Kasumi-1 (cell line): ENCODE measurements at places on chromosomes 5 and 9.

- DNase-seq = peak; percentile 90
Measured at GRCh38 chr9:38362852-38363588, 29.5 kb upstream of the ALDH1B1 start.

GRCh38 chr5:134527961-134528424, 2.5 kb downstream of the JADE2 start:
- no peak for DNase-seq

DNA sequence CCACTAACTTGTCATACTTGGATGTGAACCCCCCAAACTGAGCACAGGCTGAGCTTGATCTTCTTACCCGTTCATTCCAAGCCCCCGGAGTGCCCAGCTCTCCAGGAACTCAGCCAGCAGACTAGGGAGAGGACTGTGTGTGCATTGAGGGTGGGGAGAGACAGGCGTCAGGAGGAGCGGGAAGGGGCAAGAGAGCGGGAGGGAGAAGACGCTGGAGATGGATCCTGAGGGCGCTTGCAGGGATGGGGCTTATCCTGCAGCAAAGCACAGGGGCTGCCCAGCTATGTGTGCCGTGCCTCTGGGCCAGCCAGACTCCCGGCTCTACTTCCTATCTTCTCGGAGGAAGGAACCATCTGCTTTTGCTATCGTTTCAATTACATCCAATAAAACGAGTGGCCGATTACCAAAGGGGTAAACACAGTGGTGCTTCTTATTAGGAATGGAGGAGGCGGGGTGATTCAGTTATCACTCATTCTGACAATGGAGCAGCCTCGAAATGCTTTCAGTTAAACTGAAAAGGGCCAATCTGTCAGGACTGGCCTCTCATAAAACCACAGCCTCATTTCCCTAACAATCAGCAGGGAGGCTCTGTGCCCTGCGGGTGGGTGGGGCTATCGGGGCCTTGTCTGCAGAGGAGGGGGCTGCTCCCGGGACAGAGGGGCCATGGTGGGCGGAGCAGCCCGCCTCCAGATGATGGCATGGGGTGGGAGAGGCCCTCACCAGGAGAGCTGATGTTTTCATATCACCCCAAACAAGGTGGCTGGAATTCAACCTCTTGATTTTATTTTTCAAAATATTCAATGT, 168.2 kb downstream of the DAB2IP start:
- DNase-seq = peak; percentile 40

- DNase-seq = no peak
Measured at GRCh38 chr5:37807015-37807414, 32.8 kb downstream of the GDNF start.

DNA sequence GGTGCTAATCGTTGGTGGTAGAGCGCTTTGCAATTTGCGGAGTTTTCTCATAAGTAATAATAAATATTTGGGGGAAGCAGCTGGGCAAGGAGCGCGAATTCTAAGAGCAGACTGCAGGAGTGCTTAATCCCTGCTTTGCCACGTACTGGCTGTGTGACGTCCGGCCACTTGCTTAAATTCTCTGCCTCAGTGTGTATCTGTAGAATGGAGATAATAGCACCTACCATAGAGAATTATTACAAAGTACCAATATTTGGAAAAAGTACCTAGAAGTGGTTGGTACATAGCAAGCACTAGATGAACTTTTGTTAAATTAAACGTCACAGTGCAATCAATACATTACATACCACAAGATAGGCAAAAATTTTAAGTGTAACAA, 598 bp upstream of the TMED7 start:
- peak; percentile 59 for DNase-seq

DNA sequence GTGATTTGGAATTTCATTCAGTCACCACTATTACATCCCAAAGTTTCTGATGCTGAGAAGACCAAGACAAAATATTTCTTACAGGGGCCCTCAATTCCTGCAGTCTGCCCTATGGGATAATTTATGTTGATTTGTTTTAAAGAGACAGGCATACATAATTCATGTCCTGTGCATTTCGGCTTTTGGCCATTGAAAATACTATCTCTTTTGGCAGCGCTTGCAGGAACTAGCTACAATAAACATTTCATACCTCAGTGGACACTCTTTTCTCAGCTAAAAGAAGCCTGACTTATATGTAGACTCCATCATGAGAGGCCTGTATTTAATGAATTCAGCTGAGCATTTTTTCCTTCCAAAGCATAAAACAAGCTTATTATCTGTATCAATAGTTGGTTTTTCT, 451.9 kb upstream of the C9orf72 start:
- DNase-seq = no peak

- no peak for DNase-seq
Measured at GRCh38 chr9:98438666-98439065, 183.2 kb upstream of the TBC1D2 start.

DNA sequence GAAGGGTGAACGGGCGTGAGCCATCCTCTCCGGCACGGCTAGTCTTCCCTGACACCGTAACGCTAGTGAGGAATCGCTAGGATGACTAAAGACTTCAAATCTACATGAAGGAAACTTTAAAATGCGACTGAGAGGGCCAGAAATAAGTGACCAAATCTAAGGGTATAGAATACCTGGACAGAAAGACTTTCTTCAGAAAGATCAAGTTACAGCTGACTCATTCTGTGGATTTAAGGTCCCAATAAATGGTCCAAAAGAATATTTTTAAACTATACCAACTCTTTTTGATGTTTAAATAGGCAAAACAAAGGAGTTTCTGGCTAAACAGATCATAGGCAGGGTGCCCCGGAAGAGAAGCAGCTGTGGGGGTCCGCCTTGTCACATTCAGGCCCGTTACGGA, 38.9 kb upstream of the CEP72 start:
- no peak for DNase-seq

DNA sequence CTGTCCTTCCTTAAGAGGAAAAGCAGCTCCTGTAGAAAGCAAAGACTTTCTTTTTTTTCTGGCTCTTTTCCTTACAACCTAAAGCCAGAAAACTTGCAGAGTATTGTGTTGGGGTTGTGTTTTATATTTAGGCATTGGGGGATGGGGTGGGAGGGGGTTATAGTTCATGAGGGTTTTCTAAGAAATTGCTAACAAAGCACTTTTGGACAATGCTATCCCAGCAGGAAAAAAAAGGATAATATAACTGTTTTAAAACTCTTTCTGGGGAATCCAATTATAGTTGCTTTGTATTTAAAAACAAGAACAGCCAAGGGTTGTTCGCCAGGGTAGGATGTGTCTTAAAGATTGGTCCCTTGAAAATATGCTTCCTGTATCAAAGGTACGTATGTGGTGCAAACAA, 42.3 kb downstream of the NR4A3 start:
- DNase-seq = no peak

GRCh38 chr5:55577353-55578060, 42.7 kb upstream of the PLPP1 start:
- DNase-seq = no peak

GRCh38 chr5:24232929-24233498, 411.8 kb downstream of the CDH10 start:
- DNase-seq = peak; percentile 29

DNA sequence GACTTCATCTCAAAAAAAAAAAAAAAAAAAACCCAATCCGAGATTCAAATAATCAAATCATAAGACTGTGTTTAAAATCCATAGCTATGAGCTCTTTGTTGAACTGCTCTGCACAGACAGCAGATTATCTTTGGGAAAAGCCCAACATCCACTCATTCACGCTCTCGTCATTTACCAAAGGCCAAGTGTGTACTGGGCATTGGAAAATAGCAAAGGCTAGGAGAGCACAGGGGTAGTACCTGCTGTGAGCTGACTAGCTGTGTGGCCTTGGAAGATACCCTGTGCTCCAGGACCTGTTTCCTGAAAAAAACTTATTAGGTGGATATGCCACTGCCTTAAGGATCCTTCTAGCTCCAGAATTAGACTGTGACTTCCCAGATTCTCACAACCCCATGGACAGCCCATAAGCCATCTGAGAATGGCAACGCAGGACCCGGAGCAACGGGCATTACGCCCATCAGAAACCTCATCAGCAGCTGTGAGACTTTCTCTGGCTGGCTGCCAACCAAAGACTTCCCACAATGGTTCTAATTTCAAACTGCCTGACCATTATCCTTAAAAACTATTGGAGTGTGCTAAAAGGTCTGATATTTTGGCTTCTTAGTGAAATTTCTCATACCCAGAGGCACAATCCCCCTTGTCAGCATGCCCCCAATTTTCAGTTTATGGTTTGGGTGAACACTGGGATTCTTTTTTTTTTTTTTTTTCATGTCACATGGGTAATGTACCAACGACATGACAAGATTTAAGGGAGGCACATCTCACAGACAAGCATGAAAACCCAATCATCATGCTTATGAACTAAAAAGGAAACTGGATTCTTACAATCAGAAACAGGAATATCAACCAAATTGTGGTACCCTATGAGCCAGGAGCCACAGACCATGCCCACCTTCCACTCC, 16.8 kb downstream of the SERINC5 start:
- DNase-seq = no peak

- no peak for DNase-seq
Measured at GRCh38 chr9:86585422-86586143, 231.4 kb upstream of the TUT7 start.

DNA sequence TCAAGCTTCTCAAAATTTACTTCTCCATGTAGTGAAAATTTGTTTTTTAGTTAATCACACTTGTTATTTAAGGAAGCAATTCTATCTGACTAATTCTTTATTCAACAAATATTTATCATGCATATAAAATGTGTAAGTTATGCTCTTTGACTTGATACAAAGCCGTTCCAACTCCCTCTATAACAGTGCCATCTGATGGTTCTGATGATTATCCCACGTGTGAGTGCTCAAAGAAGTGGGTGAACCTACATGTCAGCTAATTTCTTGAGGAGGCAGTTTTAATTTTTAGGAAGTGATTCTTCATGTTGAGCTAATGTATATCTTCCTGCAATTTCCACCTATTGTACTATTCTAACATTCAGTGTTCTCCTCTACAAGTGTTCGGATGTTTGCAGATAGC, 88.8 kb upstream of the BRINP1 start:
- no peak for DNase-seq

- DNase-seq = no peak
Measured at GRCh38 chr5:62780888-62781287, 202.3 kb downstream of the LRRC70 start.

- no peak for DNase-seq
Measured at GRCh38 chr9:132947756-132948155, 3.3 kb upstream of the TSC1 start.

DNA sequence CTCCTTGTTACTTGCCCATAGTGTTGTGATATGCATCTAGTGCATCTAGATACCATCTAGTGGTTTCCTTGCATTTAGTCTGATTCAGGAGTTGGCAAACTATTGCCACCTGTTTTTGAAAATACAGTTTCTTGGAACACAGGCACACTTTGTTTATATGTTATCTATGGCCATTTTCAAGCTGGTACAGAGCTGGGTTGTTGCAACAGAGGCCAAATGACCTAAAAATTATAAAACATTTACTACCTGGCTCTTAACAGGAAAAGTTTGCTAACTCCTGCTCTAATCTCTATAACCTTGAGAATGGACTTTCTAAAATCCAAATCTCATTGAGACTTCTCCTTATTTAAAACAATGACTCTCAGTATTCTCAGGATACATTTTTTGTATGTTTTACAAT, 19.4 kb upstream of the FBXO38 start:
- no peak for DNase-seq

GRCh38 chr5:179315356-179315890, 29.8 kb downstream of the ADAMTS2 start:
- no peak for DNase-seq

DNA sequence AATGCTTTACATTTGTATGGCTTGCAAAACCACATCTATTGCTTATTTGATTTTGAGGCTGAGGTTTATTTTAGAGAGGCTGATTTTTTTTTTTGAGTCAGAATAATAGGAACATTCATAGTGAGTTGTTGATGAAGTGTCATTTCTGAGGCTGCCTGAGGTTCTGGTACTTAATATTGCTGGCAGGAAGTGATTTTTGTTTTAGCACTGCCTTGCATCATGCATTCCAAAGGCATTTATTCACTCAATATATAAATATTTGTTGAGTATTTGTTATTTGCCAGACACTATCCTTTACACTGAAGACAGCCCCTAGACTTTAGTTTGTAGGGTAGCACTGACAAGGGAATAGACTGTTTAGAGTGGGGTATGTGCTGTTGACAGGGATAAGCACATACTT, 2.7 kb downstream of the RNF20 start:
- DNase-seq = no peak

DNA sequence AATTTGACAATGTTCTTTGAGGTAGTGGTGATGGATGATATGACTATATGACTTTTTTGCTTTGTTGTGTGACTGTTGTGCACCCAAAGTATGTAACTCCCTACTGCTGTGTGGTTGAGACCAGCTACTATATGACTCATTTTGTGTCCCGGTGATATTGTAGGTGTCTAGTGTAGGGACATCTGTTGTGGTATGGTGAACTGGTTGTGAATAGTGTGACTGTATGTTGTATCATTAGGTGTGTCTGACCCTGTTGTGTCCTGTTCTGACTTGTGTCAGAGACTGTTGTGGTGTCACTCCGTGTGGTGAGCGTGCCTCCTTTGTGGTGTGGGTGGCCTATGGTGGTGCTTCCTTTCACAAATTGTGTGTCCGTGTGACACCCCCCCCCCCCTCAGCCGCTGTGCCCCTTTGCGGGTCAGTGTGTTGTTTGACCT, 11.2 kb upstream of the CXXC5 start:
- DNase-seq = peak; percentile 24

GRCh38 chr5:177509991-177510566, 453 bp upstream of the DOK3 start:
- peak; percentile 47 for DNase-seq

GRCh38 chr9:103992938-103993579, 101.0 kb upstream of the SMC2 start:
- DNase-seq = no peak

DNA sequence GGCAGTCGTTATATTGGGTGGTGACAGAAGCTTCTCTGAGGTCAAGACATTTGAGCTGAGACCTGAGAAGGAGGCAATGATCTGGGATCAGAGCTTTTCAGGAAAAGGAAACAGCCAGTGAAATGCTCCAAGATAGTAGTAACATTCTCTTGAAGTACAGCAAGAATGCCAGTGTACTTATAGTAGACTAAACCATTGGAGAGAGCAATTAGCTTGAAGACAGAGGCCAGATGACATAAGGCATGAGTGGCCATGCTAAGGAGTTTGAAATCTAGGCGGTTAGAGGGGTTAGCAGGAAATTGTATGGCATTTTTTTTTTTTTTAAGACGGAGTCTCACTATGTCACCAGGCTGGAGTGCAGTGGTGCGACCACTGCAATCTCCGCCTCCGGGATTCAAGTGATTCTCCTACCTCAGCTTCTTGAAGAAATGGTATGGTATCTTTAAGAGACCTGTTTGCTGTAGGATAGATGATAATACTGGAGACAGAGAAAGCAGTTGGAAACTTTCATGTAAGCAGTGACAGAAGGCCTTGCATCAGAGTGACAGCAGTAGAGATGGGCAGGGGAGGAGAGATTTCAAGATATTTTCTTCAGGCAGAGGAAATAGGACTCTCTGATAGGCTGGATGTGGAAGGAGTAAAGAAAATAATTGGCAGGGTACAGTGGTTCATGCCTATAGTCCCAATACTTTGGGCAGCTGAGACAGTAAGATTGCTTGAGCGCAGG, 482.2 kb upstream of the PAPPA start:
- DNase-seq = no peak
